ENCODE measurements at places on chromosomes 2 and 18. TPM values are rescaled to one million over a fixed set of nuclear protein-coding genes. Genes with fewer than 3 reads are reported as not detected.

- DNase-seq = no peak
These were observed 31.7 kb upstream of the DNMT3A start for GRCh38 chr2:25373269-25373981.

DNA sequence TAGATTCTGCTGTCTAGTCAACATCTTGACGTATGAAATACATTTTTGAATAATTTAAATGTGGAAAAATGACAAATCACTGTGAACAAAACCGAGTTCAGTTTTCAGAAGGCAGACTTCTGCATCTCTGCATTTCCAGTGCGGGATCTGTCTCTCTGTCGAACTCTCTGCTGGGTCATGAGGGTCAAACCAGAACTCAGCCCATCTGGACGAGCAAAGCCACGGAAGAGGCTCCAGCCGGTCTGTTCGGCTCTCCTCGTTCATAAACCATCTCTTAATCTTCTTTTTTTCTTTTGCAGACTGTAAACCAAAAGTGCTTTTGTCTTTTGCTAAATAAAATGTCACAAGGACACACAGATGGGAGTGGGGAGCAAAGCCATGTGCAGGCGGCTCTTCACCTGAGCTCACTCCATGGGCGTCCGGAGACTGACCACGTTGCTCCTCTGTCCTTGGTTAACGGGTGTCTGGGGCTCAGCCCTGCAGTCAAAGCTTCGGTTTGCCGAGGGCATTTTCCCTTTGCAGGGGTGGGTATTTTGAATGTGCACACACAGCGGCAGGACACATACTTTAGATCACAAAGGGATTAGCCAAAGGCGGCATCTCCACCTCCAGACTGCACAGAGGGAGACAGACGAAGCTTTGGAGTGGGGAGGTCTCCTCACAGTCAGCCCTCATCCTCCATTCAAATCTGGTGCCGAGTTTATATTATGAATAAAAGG lies 737.9 kb upstream of the SALL3 start:
- no peak for DNase-seq

- DNase-seq = no peak
These were observed 231.7 kb upstream of the LYPD1 start for GRCh38 chr2:132901661-132902060.

- DNase-seq = no peak
These were observed 2.6 kb downstream of the GTF3C2 start for GRCh38 chr2:27353762-27354596.

NT5DC4 gene
- not detected for total RNA-seq
